ENCODE measurements at places on chromosomes 6 and 20.

GRCh38 chr6:40713002-40713719, 126.0 kb upstream of the LRFN2 start:
- no peak for DNase-seq

DNA sequence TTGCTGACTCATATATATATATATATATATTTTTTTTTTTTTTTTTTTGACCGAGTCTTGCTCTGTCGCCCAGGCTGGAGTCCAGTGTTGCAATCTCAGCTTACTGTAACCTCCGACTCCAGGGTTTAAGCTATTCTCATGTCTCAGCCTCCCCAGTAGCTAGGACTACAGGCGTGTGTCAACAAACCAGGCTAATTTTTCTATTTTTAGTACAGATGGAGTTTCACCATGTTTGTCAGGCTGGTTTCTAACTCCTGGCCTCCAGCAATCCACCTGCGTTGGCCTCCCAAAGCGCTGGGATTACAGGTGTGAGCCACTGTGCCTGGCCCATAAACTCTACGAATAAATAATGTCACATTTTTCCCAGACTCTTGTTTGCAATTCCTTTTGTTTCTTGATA, 4.8 kb downstream of the LRP11 start:
- no peak for DNase-seq

GRCh38 chr6:156862711-156863110, 85.5 kb downstream of the ARID1B start:
- no peak for DNase-seq

- no peak for DNase-seq
Observed at GRCh38 chr20:19115581-19115980, 96.9 kb upstream of the SLC24A3 start.

DNA sequence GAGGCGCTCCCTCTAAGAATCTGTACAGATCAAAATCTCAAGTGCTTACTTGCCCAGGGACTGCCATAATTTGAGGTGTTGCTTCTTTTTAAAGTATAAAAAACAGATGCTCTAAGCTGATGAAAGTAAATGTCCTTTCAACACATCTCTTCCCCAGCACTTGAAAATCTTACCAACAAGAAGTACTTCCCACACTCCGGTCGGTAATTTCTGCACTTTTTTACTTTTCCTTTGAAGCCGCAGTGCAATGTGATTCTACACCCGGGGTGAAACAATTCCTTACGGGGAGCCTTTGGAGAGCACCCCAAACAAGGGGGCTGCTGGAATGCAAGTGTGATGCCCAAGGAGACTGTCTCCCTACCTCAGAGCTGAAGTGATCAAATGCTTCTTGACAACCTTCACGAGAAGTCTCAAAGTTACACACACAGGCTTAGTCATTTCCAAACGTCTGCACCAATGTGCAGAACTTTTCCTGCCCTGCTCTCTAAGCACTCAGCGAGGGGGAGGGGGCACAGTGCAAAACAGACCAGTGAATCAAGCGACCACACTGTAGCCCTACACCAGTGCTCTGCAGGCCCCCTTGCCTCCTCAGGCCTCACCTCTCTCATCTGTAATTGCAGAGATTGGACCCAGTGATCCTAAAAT, 56.7 kb downstream of the ATXN1 start:
- DNase-seq = no peak

DNA sequence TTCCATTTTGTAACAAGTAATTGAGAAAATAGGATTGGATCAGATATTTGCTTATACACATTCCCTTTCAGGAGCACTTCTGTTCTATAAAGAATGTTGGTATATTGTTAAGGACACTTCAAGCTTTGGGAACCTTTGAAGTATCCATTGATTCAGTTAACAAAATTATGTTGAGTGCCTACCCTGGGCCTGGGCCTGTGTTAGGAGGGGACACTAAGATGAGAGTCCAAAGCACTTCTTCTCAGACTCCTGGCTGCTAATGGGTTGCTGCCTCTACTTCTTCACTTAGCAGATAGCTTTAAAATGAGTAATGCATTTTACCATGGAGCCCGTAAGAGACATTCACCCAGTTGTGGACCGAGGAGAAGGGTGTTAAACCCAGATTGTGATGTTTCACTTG, 40.3 kb downstream of the PTPN1 start:
- DNase-seq = no peak

GRCh38 chr20:33666293-33667244, at the start of gene ACTL10:
Gene ACTL10 (plus strand): TSS chr20:33666943. CDS start chr20:33667498, 555 bp downstream.
- peak; percentile 99 for DNase-seq

- no peak for DNase-seq
Observed at GRCh38 chr20:35328689-35329088, 36.5 kb upstream of the FAM83C start.

- DNase-seq = no peak
Observed at GRCh38 chr20:50227506-50227905, 36.9 kb downstream of the CEBPB start.

DNA sequence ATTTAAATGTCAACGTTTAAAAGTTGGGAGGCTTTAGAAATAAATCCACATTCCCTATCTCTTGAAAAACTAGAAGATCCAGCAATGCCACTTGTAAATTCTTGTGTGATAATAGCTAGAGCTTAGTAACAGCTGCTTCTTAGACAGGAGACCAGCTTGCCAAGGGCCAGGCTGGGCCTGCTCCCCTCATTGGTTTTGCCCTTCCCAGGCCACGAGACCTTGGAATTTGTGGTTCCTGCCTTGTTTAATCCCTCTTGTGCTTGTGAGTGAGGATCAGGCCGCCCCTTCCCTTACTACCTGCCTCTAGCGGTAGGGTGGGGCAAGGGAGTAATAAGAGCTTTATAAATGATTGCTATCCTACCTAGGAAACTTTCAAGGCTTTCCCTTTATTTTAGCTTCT, 363.5 kb downstream of the SYNE1 start:
- no peak for DNase-seq

DNA sequence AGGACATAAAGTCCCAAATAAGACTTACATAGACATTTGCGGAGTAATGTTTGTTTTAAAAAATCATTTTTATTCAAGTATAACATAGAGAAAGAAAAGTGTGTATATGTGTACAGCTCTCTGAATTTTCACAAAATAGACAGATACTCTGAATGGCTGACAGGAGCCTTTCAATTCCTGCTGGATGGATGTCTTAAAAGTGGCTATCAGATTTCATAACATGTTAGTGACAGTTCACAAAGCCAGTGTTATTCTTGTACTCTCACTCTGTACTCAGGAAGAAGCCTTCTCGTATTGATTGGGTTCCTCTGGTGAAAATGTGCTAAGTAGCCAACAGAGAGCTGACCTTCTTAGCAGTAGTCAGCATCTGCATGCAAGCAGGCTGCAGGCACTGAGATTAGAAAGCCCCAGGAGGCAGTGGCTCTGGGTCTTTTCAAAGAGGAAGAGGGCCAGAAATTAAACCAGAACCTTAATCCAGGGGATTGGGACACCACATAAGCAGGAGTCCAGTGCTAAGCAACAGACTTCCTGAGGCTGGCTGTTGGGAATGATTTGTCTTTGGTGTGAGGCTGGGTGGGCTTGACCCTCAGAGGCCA, 19.7 kb downstream of the SLC17A4 start:
- no peak for DNase-seq

DNA sequence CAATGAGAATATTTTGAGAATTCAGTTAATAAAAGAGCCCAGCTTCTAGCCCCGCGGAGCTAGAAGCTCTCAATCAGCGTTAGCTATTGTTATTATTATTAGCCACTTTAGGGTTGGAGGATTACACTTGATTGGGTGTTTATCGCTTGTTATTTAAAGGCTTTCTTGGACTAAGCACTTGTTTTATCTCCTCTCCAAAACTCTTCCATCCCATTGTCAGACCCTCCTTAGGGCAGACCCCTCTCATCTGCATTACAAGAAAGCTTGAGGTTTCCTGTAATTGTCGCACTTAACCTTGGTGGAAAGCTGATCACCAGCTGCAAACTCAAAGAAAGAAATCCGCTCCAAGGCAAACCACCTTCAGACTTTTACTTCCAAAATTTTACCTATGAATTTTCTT, 4.8 kb downstream of the DPPA5 start:
- no peak for DNase-seq

DNA sequence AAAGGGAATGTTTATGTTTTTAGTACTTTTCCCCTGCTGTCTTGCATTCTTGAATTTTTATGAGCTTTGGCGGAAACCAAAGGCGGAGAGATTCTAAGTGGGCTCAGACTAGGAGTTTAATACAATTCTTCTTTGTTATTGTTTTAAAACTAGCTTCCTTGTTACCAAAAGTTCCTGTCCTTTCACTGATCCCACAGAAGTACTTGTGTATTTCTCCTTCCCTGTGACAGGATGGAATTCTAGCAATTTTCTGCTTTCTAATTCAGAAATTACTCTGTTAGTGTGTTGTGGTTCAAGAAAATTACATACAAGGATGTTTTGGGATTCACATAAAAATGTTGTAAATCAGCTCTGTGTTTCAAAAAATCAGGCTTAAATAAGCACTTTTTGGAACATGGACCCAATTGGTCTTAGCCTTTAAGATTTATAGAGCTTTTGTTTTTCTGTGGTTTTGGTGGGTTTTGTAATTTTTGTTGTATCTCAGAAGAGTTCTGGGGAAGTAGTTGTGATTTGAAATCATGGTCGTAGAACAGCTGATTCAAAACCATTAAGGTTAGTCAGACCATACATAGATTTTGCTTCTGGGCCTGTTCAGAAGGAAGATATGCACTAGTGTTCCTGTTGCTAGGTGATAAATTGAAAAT, 17.6 kb upstream of the CTAGE9 start:
- DNase-seq = no peak

GRCh38 chr20:6008254-6008653, 45.6 kb downstream of the LRRN4 start:
- DNase-seq = no peak

GRCh38 chr6:87846434-87846833, 144.4 kb upstream of the AKIRIN2 start:
- DNase-seq = no peak

- no peak for DNase-seq
Observed at GRCh38 chr20:40697541-40697940, 8.5 kb upstream of the MAFB start.

GRCh38 chr6:4287811-4288244, 152.5 kb upstream of the ECI2 start:
- DNase-seq = peak; percentile 43

- DNase-seq = no peak
Observed at GRCh38 chr6:133894369-133894768, 5.5 kb downstream of the TCF21 start.

DNA sequence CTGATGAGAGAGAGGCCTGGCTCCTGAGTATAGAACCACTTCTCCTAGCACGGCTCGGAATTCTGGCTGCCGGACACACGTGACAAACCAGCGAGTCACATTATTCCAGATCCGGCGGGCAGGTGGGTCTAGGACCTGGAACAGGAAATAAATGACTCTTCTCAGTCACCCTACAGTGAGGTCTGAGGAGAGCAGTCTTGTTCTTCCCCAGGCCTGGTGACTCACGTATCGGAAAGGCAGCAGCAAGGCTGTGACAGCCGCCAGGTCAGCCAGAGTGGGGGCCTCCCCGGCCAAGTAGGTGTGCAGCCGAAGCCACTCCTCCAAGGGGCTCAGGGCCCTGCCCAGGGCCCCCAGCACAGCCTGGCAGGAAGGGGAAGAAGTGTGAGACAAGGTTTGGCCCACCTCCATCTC, 2.8 kb downstream of the VARS1 start:
- DNase-seq = no peak

- no peak for DNase-seq
Observed at GRCh38 chr6:34661357-34661756, 35.2 kb downstream of the ILRUN start.

DNA sequence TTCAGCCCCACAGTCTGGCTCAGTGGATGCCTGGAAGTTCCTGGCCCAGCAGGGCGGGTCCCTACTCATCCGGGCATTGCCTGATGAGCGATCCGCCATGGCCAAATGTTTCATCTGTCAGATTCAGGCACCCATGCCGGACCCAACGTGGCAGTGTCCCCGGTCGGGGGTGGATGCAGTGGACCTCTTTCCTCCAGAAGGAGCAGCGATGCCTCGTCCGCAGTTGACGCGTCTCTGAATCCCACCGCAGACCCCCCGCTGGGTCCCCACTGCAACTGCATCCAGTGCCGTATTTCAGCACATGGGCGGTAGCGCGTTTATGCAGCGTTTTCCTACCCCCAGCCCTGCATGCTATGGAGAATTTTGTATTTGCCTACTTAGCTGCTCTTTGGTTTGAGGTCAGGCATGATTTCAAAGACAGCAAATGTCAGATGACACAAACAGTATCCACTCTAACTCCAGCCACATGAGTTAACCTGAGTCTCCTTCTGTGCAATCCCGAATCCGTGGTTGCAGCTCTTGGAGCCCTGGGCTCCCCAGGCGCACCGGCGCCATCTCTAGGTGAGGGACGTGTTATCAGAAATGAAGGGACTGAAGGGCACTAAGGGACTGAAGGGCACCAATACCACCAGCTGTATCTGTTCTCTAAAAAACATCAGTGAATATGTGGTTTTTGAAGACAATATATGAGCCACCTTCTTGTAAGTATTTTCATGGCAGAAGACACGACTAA, 72.6 kb upstream of the THBS2 start:
- no peak for DNase-seq

DNA sequence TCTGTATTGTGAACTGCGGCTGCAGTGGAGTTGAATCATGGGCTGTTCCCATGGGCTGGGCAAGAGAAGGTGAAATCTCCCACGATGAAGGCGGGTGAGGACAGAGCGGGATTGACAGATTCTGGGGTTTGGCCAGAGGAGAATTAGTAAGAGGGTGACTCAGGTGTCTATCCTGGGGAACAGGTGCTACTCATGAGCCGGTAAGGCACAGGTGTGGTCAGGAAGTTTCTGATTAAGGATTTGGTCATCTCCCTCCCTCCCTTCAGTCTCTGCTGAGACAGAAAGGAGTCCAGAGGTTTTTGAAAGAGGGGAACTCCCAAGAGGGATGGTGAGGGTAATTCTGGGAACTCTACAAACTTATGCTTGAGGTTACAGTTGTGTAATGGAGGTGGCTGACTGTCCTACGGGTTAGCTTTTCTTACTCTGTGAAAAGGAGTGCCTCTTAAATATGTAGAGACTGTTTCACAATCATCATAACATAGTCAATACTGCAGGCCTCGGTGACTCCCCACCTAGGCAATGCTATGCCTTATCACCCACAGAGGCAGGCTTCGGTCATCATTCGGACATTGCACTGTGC, 31.5 kb downstream of the SERPINB1 start:
- no peak for DNase-seq

GRCh38 chr20:37407019-37407566, 61.2 kb downstream of the SRC start:
- DNase-seq = peak; percentile 8

GRCh38 chr6:165884813-165885765, 222.0 kb upstream of the PDE10A start:
- DNase-seq = no peak

DNA sequence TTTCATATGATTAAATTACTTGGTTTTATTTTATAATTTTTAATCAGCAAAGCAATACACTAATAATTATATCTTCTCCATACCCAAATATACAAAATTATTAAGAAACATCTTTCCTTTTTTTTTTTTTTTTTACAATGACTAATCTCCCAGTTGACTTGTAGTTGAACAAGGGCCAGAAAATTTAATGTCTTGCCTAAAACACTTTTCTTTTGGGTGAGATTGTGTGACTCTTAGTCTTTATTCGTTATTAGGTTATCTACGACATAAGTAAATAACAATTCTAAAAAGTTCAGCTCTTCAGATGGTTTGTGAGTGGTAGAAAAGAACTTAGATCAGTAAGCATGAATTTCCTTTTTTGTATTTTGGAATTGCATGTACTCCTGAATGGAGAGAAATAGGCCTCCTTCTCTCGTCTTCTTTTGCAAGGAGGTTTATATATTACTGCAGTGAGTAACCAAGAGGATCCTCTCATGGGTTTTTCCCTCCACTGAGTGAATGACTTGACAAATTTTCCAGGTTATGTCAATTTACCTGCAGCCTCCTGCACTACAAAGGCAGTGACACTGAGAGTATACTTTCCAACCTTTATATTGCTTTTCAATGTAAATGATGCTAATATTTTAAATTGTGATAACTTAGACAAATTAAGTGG, 364.5 kb upstream of the CITED2 start:
- DNase-seq = no peak
